ENCODE measurements at places on chromosomes 5 and 9.
A peak's percentile ranks its signal among the peaks of the same experiment; 100 is the strongest.

- no peak for ATAC-seq
These were observed 36.8 kb upstream of the COL5A1 start for GRCh38 chr9:134604834-134605233.

DNA sequence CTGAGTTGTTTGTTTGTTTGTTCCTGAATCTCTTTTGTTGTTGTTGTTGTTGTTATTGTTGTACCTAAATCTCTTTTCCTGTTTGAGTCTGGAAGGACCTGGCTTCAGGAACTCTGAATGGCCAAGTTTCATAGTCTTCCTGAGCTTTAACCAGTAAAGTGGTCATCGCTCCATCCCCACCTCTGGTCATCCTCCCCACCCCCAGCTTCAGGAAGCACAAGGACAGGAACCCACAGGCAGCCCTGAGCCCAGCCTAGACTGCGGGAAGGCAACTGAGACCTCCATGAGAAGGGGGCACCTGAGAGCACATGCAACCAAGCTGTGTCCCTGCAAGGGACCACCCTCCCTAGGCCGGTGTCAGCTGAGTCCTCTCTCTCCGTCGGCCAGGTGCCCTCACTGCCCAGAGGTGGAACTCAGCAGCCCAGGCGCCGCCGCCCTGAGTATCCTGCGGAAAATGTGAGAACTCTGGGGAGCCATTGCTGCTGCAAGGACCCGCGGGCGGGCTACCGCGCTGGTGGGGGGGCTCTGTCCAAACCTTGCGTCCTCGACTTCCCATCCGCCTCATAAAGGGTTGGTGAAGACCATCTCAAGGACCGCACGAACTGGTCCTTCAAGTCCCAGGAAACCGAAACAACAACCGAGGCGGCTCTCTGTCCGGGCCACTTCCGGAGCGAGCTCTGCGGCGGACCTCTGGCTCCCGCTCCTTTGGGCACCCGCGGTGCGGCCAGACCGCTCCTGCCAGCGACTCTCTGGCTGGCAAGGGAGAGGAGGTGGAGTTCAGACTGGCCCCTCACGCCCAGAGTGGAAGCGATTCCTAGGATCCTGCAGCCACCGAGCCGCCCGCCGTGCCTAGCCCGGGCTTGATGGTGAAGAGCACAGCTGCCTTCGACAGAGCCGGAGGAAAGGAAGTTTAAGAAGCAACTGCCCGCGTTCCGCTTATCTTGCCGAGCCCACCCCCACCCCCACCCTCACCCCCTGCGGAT is 4.2 kb downstream of the BARX1 start:
- no peak for ATAC-seq

- ATAC-seq: no peak
These were observed 1.2 kb downstream of the GRIN3A start for GRCh38 chr9:101737165-101737704.

DNA sequence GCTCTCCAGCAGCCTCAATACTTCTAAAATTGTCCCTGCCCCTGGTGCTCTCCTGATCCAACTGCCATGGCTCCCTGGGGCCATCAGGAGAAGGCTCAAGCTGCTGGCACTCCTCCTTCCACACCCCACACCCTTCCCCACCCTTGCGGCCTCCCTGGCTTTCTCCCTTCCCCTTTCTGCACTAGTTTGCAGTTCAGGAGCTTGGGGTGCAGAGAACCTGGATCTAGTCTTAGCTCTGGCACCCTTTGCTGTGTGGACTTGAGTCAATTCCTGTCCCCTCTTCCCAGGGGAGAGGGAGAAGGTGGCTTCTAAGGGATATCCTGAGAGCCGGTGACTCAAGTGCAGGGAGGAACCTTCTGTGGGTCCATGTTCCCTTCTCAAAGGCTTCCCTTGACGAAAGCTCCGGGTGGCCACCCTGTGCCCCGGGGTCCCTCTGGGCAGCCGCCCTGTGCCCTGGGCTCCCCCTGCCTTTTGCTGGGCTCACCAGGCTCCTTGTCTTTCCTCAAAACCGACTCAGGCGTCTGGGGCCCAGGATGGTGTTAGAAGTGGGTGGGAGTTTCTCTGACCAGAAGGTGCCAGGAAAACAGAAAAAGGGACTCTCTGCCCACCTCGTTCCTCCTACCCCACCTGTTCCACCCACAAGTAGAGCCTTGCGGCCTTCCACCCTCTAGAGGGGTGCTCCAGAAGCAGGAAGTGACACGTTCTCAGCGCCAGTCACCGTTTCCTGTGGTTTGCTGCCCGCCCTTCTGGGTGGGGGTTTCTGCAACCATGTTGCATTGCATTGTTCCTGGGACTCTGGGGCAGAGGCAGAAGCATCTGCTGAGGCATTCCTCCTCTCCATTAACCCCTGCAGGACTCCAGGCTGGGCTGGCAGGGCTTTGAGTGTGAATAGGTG is 15.0 kb downstream of the GLIPR2 start:
- ATAC-seq: peak; percentile 15

DNA sequence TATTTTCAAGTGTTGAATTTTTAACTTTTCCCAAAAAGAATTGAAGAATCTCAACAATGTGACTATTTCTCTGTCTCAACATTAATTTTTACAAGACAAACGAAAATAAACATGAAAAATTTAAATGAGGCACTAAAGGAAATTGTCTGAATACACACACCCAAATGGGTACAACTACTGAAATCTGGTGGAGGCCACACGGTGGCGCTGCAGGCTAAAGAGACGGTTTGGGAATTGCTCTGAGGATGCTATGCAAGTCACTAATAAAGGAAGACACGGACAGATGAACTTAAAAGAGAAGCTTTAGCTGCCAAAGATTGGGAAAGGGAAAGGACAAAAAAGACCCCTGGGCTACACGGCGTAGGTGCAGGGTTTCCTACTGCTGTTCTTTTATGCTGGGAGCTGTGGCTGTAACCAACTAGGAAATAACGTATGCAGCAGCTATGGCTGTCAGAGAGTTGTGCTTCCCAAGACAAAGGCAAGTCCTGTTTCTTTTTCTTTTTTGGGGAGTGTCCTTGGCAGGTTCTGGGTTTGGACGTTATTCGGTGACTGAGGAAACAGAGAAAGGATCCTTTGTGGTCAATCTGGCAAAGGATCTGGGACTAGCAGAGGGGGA is at the start of gene PCDHB10:
PCDHB10 (plus strand) TSS at position 244 of the 616 bp plus-strand sequence; CDS start at position 444, 200 bp downstream.
- ATAC-seq: no peak

- peak; percentile 94 for ATAC-seq
These were observed at the start of gene ZDHHC21 for GRCh38 chr9:14693251-14693861. Gene ZDHHC21, minus strand, starts transcription at chr9:14693432. Its CDS starts 19,092 bp downstream, at chr9:14674340.

- peak; percentile 63 for ATAC-seq
These were observed 67.1 kb upstream of the HSPB3 start for GRCh38 chr5:54388409-54388808.

DNA sequence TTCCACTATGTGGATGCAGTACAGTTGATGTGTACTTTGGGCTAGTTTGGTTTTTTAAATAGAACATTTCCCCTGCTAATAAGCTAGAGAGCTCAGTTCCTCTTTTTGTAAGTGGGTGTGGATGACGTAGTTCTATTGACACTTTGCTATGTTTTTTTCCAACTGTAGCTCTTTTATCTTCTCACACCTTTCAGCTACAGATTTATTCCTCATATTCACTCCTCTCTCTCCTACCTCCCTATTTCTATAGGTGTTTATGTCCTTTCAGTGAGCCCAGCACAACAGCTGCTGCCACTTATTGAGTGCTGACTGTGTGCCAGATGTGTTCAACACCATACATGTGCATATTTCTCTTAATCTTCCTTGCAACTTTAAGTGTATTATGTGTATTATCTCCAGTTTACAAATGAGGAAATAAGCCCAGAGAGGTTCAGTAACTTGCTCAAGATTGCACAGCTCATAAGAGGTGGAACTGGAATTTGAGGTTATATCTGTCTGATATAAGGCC is 215.7 kb downstream of the SEMA6A start:
- ATAC-seq: no peak

- ATAC-seq: no peak
These were observed 67.2 kb downstream of the CAMSAP1 start for GRCh38 chr9:135840107-135840506.

GRCh38 chr5:120446901-120447300 is 17.2 kb upstream of the PRR16 start:
- ATAC-seq: no peak

DNA sequence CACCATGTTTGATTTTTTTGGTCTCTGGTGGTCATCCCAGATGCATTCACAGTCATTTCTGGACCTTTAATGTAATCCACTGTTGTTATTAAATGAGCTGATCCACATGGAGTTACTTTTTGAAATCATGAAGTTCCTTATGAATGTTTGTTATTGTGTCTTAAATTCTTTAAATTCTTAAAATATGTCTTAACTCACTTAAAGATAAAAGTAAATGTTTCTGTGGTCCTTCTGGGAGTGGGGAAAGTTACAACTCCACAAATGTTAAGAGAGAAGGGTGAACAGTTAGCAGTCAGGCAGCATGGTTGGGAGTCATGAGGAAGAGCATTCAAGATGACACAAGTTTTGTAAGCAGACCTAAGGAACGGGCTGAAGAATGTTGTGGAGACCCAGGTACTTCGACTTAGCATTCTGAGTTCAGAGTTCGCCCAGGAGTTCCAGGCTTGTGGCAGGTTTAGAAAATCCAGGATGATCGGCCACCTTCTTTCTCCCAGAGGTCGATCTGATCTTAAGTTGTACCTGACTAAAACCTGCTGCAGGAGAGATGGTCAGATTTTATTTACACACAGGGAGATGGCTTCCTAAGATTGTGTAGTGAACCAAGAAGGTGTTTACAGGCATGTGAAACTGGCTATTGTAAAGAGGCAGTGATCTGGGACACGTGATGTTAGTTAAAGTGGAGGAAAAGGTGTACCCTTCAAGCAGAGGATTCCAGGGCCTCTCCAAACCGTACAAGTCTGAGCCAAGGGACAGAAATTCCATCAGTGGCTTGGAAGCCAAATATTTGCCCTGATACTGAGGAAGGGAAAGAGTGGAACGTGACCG is 17.2 kb downstream of the SLC1A1 start:
- no peak for ATAC-seq

DNA sequence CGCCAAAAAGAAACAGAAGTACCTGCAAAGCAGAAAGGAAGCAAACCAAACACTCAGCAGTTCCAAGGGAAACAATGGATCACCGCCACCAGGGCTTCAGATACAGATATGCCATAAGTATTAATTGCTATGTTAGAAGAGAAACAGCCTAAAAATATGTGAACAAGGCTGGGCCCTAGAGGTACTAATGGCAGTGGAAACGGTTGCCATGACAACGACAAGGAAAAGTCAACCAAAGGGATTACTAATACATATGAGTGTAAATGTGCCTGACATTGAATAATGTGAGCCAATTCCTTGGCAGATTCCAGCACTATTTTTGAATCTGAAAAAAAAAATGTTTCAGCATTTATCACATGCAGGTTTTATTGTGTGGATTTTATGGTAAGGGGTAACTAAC is 75.0 kb downstream of the CAVIN4 start:
- no peak for ATAC-seq

GRCh38 chr5:169295306-169295705 is 5.6 kb downstream of the SLIT3 start:
- no peak for ATAC-seq

GRCh38 chr5:87433945-87434344 is 21.2 kb upstream of the CCNH start:
- no peak for ATAC-seq

DNA sequence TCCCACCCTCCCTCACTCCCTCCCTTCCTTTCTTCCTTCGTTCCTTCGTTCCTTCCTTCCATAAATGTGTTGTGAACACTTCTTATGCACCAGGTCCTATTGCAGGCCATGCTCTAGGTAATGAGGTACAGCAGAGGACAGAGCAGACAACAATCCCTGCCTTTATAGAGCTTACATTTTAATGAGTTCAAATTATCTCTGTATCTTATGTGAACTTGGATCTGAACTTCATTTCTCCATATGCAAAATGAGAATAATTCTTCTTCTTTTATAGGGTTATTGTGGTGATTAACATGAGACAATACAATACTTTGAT is 37.2 kb downstream of the SLC27A6 start:
- no peak for ATAC-seq

DNA sequence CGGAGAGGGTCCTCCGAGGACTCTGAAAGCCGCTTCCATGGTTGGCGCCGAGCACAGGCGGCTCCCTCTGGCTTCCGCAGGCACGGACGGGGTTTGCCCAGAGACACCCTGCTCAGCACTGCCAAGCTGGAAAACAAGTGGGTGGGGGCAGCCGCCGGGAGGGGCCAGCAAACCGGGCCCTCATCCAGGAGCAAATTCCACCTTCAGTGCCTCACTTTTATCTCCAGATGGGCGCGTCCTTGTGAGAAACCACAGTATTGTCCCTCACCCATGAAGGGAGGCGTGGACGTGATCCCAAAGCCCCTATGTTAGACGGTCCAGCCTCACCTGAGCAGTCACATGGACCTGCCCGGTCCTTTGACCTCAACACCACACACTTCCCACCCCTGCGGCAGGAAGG is 29.0 kb downstream of the MED10 start:
- no peak for ATAC-seq

GRCh38 chr5:99386406-99387077 is 457.7 kb upstream of the CHD1 start:
- no peak for ATAC-seq

DNA sequence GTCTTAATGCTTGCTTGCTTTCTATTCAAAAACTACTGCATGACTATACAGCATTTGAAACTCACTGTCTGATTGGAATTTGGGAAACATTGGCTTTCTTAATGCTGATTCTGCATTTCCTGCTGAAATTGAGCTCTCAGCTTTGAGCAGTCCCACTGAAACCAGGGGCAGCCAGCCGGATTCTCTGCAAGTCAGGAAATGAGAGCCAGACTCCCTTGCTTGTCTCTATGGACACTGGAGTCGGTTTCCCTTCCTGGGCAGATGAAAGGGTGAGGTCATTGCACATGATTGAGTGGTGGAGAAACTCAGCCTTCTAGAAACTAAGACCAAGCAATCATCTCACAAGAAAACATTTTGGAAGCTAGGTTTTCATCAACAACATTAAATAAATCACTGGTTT is 119.7 kb upstream of the SPATA31C2 start:
- peak; percentile 65 for ATAC-seq

- no peak for ATAC-seq
These were observed 13.7 kb upstream of the PRELID2 start for GRCh38 chr5:145848854-145849253.

DNA sequence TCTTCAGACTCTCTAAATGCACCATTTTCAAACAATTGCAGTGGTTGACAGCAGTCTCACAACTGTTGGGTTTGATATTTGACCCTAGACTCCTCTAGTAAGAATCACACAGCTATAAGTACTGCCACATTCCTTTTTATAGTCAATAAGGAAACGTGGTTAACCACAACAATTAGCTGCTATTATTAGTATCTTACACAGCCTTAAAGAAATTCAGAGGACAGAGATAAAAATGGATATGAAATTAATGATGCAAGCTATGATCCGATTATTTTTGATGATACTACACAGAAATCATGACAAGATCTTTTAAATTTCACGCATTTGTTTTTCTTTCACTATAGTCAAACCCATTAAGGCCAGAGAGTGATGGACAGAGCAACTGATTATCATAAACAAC is 288.6 kb upstream of the C9orf72 start:
- no peak for ATAC-seq
